AG04450 (cell line): ENCODE measurements at places on chromosomes 11 and 22.

DNA sequence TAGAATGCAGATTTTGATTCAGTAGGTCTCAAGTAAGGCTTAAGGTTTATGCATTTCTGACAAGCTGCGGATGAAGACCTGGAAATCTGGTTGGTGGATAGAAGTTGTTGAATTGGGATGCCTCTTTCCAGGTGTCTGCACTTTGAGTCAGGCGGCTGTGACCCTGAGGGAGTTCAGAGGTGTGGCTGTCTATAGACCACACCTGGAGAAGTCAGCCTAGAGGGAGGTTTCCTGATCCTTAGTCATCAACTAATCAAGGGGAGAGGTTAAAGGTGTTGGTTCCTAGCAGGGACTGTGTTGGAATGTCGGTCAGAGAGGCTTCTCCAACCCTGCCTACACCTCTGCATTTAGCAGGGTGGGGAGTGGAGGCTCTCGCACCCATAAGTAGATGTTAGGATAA, 8.0 kb downstream of the GLB1L2 start:
- DNase-seq = no peak

DNA sequence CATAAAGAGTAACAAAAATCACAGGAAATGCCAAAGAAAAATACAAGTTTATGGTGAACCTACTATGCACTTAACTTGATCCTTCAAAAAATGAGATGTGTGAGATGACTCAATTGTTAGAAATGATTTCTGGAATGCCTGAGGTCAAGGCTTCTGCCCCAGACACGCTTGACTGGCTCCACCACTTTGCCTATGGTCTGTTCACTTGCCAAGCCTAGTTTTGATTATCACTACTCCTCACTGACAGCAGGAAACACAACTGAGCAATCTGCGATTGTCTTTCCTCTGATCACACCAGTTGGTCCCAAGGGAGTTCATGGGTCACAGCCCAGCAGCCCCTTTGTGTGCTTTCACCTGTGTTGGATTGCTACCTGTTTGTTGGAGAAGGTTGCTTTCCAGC, 20.6 kb upstream of the PRDM10 start:
- DNase-seq = no peak

GRCh38 chr11:108685419-108686130, 20.7 kb downstream of the DDX10 start:
- no peak for DNase-seq

GRCh38 chr22:25698978-25699377, 43.0 kb upstream of the MYO18B start:
- no peak for DNase-seq

GRCh38 chr11:134756811-134757540, 344.9 kb upstream of the B3GAT1 start:
- no peak for DNase-seq

GRCh38 chr11:124938206-124938765, 2.4 kb upstream of the HEPACAM start:
- no peak for DNase-seq

DNA sequence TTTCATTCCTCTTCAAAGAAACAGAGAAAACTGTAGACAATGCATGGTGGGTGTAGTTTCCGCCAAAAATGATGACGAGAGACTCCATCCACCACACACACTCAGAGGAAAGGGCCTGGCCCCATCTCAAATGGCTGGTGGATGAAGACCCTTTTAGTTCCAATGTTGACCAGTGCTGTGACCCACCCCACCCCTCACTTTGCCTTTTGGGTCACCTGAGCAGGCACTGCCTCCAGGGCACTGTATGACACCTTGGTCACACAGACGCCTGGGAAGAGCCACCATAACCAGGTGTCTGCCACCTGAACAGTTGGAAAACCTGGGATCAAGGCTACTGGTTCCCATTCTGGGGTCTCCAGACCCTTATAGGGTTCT, 121.3 kb downstream of the MPPED1 start:
- no peak for DNase-seq

DNA sequence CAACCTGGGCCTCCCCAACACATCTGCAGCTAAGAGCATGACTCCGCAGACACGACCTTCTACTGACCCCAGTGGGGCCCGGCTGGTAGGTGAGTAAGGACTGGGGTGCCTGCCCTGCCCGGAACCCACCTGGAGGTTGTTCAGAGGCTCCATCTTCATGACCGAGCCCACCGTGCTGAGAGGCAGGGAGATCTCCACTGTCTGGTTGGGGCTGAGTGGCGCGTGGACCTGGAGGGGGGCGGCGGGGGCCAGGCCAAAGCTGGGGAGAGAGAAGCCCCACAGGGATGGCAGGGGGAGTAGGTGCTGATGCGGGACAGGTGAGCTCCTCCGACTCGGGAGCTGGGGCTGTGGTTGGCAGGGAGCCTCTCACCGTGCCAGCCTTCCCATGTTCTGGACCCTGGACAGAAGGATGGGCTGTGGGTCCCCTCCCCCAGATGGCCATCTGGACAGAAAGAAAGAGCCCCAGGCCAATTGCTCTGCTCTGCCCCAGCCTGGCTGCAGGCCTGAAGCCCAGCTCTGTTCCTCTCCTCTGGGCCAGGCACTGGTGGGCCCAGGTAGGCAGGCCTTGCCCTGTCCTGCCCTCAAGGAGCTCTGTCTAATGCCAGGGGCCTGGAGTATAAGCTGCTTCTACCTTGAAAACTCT, 16.3 kb upstream of the RASL10A start:
- no peak for DNase-seq
